ENCODE measurements at places on chromosomes 2 and 18.

DNA sequence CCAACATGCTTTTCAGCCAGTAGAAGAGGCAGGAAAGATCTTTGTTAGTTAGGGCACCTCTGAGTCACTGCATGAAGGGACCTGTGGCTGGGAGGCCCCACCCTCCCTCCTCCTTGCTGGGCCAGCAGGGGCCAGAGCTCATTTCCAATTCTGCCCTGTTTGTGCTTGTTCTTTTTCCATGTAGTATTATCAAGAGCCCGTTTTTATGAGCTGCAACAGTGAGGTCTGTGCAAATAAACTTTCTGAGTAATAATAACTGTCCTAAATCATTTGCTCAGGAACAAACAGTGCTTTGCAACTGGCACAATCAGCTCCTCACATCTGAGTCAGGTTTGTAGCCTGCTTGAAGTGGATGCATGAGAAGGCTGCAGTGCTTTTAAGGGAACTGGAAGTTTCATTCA is 128.0 kb downstream of the ARL4C start:
- no peaks in the 10 kb centered on the region for H3K36me3 ChIP-seq
- DNase-seq = peak; percentile 55
- peaks cover 25% of the 10 kb centered on the region for H3K4me1 ChIP-seq
- peak overlapping the region; percentile 74 for H3K27ac ChIP-seq
- H3K4me3 ChIP-seq = no peak overlapping the region

DNA sequence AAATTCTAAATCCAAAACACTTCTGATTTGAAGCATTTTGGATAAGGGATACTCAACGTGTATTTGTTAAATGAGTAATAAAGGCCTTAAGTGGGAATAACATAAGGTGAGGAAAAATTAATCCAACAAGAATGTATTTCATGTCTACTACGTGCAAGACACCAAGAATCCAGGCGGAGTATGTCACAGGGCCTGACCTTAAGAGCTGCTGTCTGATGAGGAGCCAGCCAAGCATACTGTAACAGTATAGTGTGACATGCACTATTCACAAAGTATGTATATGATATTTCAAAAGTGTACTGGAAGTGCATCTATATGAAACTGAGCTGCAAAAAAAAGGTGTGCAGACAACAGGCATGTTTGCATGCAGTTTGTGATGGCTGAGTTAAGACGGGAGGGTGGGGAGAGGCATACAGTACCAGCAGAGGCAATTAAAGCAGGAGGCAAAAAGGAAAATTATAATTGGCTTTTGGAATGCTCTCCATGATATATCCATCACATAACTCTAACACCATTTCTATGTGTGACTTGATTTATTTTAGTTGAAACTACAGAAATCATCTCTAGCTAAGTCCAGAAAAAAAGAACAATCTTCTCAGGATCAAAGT is 18.2 kb downstream of the IWS1 start:
- no peaks in the 10 kb centered on the region for H3K27me3 ChIP-seq
- DNase-seq = no peak
- no peak overlapping the region for H3K4me3 ChIP-seq
- no peaks in the 10 kb centered on the region for H3K36me3 ChIP-seq

DNA sequence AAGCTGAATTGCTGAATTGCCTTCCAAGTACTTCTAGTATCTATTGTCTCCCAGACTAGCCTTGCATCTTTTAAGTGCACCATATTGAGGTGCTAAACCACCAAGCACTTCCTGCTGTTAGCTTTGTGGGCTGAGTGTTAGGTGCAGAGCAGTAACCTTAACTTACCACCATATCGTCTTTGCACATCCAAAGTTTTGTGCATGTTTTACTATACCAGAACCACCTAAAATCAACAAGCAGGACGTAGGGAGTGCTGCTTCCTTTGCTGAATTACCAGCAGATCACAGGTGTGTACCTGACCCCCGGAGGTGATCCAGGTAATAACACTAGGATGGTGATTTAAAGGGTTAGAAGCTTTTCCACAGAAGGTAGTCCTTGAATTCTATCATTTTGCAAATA is 359.9 kb upstream of the HNRNPA3 start:
- H3K36me3 ChIP-seq = no peaks in the 10 kb centered on the region
- no peak overlapping the region for H3K4me3 ChIP-seq
- no peak overlapping the region for H3K27ac ChIP-seq
- no peak for DNase-seq
- no peaks in the 10 kb centered on the region for H3K4me1 ChIP-seq

DNA sequence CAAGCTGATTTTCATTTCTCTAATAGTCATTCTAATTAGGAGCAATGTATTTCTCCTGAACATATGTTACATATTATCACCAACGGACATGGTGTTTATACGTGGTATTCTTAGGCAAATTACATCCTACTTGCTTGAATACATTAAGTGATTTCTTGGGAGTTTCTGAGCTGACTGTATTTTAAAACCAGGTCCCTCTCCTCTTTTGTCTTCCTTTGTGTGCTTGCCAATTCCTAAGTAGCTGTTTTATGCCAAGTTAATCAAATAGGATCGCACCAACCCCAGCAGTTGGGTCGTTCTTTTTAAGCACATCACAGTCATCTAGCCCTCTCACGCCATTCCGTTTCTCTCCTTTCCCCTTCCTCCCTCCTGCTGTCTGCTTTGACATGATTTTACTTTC is 75.4 kb upstream of the MAP2 start:
- H3K4me1 ChIP-seq = no peaks in the 10 kb centered on the region
- no peaks in the 10 kb centered on the region for H3K36me3 ChIP-seq
- H3K4me3 ChIP-seq = no peak overlapping the region
- no peak for DNase-seq
- no peaks in the 10 kb centered on the region for H3K27me3 ChIP-seq

- H3K4me3 ChIP-seq = no peak overlapping the region
- H3K27me3 ChIP-seq = no peaks in the 10 kb centered on the region
- H3K4me1 ChIP-seq = no peaks in the 10 kb centered on the region
These were observed 34.6 kb upstream of the TBR1 start for GRCh38 chr2:161381546-161381945.

Measured in tibial nerve (tissue), 4 donors.